Stimulated activated memory B cell treated with anti-CD40 and anti-IgM and Interleukin-4, amounts not matched to agents 10 μg/mL and 1 μg/mL and 100 μg/mL, for 72 hours (primary cell): ENCODE measurements at places on chromosomes 6 and 20.

DNA sequence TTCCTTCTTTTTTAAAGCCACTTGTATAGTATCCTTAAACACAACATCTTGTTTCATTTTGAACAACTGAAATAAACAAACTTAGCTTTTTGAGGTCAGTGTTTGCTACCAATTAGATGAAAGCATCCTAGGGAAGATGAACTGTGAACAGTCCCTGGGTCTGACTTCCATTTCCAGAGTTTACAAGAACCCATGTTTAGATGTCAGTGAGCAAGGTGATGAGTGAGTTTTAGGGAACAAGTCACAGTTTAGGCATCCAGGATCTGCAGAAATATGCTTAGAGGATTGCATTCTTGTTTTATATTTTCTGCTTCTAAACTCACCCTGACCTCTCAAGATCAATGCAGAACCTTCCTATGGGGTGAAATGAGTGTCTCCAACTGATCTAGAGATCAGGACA is 3.0 kb downstream of the ZC2HC1B start:
- no peak for ATAC-seq

GRCh38 chr6:32050562-32050961 is 12.3 kb downstream of the CYP21A2 start:
- ATAC-seq, result no peak

DNA sequence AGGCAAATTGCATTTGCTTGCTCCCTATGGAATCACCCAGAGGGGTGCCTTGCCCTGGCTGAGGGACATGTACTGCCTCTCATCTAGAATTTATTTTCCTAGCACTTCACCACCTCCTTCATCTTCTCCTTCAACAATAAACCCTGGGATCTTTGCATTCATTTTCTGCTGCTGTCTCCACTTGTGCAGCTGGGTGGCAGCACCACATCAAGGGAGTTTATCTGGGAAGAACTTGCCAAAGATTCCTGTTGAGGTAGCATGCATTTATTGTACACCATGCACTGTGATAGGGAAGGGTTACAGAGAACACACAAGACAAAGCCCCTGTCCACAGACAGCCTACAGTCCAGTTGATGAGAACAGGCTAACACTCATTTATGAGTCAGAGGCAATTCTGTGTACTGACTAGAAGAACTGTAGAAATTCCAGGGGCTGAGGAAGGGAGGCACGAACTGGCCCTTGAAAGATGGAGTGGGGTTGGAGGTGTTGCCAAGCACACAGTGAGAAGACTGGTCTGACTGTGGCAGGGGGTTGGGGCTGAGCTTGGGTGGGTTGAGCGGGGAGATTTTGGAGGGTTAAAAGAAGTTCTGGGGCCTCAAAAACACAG is 17.5 kb downstream of the C20orf173 start:
- ATAC-seq, result no peak

- no peak for ATAC-seq
These were observed 46.6 kb downstream of the HCRTR2 start for GRCh38 chr6:55220961-55221360.

DNA sequence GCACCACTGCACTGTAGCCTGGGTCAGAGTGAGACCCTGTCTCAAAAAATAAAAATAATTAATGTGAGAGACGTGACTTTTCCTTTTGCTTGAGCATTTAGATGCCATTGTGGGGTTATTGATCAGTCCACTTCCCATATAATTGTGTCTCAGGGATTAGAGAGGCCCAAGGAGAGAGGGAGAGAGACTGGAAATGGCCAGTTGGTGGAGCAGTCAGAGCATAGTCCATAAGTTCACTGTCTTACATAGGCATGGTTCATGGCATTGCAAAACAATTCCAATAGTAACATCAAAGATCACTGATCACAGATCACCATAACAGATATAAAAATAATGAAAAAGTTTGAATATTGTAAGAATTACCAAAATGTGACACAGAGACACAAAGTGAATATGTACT is 15.2 kb upstream of the SDHAF4 start:
- ATAC-seq, result no peak

DNA sequence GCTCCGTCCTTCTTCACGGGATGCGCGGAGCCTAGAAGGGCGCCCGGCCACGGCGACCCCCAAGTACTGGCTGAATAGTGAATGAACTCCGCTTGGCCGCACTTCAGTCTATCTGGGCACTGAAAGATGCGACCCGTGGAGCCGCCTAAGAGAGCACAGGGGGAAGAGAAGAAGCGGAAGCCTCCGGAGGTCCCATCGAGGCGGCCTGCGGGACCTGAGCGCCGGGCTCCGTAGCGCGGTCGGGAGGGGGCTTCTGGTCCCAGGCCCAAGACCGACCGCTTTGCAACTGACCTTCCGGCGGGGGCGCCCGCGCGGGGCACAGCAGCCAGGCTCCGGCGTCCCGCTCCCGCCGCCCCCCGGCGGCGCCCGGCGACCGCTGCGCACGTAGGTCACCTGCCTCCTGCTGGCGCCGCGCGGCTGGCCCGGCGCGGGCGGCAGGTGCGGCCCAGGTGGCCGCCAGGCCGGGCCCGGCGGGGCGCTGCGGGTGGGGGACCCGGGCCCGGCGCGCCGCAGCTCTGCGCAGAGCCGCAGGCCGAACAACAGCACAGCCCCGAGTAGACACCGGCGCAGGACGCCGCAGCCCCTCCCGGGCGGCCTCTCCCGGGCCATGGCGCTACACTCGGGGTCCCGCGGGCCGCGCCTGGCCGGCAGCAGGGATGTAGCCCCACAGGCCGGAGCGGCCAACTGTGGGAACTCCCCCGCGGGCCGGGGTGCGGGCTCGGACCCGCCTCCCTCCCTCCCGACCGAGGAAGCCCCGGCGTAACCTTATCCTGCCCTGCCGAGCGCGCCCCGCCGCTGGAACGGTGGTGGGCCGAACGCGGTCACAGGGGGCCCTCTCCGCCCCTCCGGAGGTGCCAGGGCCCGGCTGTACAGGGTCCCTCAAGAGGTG is at the start of gene METTL24:
TSS of gene METTL24 (minus strand) at position 686 of the 889 bp plus-strand sequence. CDS start at position 609, 77 bp downstream.
- ATAC-seq, result peak; percentile 63

DNA sequence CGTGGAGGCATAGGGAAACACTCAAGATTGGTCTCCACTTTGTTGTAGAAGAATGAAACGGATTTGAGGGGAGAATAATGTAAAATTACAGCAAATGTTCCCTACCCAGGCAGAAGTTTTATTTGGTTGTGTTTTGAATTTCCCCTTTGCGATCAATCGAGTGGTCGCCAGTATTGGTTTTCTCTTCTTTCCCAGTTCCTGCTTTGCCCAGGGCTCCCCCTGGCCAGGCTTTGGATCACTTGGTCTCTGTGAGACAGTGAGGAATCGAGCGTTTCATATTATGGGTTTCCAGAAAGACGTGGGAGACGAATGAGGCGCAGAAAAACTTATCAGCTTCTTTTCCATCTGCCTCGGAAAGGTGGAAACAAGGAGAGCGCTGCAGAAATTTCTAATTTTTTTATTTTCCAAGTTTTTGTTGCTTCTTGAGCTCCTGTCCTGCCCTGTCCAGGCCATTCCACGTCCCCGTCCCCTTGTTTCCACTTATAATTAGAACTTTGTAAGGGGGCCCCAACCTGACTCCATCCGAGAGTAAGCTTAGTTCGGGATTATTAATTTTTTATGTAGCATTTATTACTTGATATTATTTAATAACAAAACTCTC is 7.5 kb upstream of the TBX18 start:
- ATAC-seq, result no peak

GRCh38 chr20:48858075-48858790 is 30.4 kb upstream of the PREX1 start:
- ATAC-seq, result no peak

GRCh38 chr6:157571269-157571668 is 190.3 kb downstream of the ZDHHC14 start:
- ATAC-seq, result peak; percentile 64

- ATAC-seq, result no peak
These were observed 19.1 kb upstream of the ADGRB3 start for GRCh38 chr6:68615938-68616337.

DNA sequence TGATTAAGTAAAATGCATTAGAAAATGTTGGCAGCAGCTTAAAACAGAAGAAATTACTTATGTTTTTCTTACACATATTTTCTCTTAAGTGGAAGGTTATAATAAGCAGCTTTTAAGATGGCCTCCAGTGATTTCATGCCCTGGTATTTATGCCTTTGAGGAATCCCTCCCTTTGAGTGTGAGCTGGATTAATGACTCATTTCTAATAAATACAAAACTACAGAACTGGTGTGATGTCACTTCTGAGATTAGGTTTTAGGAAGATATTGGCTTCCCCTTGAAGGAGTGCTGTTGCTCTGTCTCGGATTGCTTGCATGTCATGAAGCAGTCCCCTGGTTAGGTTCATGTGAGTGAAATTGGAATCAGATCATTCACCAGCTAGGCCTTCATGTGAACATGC is 143.2 kb upstream of the EPHA7 start:
- no peak for ATAC-seq

- ATAC-seq, result peak; percentile 60
These were observed 131.6 kb upstream of the NEDD9 start for GRCh38 chr6:11363881-11364576.

DNA sequence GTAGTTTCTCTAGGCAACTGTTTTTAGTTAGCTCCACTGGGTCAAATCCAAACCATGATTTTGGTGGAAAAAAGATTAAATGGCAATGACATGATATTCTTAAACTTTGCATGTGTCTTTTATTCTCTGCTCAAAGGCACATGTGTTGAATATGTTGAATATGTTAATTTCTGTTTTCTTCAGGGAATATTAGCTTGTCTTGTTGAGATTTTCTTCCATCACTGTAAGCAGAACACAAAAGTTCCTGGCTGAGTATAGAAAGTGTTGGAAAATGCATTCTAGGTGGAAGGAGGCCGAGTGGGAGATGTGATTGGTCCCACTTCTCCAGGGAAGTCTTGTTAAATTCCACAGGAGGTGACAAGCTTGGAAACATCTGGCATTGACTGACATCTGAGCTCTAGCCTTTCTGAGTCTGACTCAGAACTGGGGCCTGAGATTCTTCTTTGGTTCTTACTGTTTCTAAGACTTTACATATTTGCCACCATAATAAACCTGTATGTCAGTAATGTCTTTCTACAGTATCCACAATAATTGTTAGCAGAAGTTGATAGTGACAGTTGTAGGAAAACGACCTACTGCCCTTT is 81.1 kb downstream of the LAMA4 start:
- ATAC-seq, result no peak

DNA sequence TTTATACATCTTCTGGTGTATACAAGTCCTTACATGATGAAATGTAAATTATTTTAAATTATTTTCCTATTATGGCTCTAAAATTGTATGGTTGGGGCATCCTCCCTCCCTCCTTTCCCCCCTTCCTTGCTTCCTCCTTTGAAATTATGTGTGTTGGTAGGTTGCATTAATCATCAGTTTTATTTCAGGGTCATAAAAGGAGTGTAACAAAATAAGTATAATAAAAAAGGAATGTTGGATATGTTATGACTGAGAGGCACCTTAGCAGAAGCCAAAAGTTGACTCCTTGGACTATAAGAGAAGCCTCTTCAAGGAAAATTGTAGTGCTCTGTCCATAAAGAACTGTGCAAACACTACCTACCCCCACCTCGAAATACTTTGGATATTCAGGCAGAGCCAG is 46.6 kb upstream of the PTPRK start:
- ATAC-seq, result no peak

DNA sequence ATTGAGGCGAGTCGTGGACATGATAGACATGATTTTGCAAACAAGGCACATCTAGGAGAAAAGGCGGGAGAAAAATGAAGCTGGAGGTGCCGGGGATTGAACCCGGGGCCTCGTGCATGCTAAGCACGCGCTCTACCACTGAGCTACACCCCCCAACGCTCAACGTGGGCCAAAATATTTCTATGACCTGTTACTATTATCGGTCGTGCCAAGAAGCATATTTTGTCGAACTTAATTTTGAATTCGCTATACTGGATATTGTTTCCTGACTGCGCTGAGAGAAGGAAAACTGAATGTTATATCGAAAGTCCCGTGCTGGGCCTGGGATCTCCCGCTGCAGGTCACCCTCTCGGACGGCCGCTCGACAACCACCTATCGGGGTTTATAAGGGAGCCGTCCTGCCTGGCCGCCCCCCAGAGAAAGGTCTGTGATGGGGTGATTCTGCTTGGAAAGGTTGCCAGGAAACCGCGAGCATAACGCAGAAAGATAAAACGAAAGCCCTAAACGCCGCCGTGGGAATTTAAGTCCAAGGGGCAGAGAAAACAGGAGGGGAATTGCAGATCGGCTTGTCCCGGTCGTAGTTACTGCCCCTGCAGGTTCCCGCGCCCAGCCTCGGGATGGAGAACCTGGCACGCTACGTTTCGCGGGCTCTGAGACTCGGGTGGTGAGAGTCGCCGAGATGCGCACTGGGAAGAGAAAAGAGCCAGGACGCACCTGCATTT is 60.0 kb downstream of the TRIM27 start:
- peak; percentile 61 for ATAC-seq

GRCh38 chr6:110876170-110876773 is 1.7 kb downstream of the AMD1 start:
- ATAC-seq, result peak; percentile 65

GRCh38 chr6:45687570-45687969 is 309.8 kb upstream of the SUPT3H start:
- peak; percentile 97 for ATAC-seq

- ATAC-seq, result no peak
These were observed 130.3 kb downstream of the FIG4 start for GRCh38 chr6:109821428-109821827.

DNA sequence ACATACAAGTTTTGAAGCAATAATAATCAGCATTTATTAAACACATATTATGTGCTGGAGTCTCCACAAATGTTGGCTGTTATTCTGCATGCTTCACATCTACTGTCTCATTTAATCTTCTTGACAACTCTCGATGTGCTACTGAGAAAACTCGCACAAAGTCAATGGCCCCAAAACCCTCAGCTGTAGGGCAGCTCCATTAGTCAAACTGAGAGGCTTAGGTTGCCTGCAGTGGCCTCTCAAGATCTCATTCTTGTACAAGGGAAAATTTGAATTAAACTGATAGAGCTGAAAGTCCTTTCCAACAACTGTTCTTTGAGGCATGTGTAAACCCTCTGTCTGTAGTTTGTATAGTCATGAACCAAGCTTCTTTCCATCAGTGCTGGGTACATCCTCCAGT is 49.8 kb downstream of the MBOAT1 start:
- no peak for ATAC-seq

DNA sequence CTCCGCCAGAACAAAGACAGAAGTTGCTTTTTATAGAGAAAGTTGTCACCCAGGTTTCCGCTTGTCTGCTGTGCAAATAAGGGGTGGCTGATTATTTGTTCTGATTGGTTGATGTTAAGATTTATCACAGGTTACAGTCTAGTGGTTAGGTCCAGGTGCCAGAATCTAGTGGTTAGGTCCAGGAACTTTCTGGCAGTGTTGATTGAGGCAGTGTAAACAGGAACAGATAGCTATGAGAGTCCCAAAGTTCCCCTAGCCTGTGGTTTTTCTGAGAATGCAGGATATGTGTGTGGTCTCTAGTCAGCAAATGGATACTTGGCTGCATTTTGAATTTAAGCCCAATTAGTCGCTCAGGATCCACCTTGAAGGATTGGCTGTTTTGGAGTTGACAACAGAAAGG is 148.0 kb downstream of the TMEM200A start:
- ATAC-seq, result peak; percentile 94
